Osteoblast (primary cell): ENCODE measurements at places on chromosomes 2 and 18. TPM values are rescaled to one million over a fixed set of nuclear protein-coding genes. Genes with fewer than 3 reads are reported as not detected.

- peaks cover 19% of the 10 kb centered on the region for H3K4me1 ChIP-seq
- H3K27ac ChIP-seq: no peak overlapping the region
- no peaks in the 10 kb centered on the region for H3K27me3 ChIP-seq
- H3K36me3 ChIP-seq: no peaks in the 10 kb centered on the region
- no peak for DNase-seq
Observed at GRCh38 chr2:216519154-216519762, 20.6 kb downstream of the RPL37A start.

GRCh38 chr2:118794546-118794945, 52.9 kb downstream of the EN1 start:
- no peak for DNase-seq
- H3K4me3 ChIP-seq: no peak overlapping the region
- no peaks in the 10 kb centered on the region for H3K4me1 ChIP-seq
- H3K27ac ChIP-seq: no peak overlapping the region

- no peaks in the 10 kb centered on the region for H3K4me1 ChIP-seq
- H3K27ac ChIP-seq: no peak overlapping the region
- H3K4me3 ChIP-seq: no peak overlapping the region
Observed at GRCh38 chr2:77391119-77391518, 131.1 kb downstream of the LRRTM4 start.

DNA sequence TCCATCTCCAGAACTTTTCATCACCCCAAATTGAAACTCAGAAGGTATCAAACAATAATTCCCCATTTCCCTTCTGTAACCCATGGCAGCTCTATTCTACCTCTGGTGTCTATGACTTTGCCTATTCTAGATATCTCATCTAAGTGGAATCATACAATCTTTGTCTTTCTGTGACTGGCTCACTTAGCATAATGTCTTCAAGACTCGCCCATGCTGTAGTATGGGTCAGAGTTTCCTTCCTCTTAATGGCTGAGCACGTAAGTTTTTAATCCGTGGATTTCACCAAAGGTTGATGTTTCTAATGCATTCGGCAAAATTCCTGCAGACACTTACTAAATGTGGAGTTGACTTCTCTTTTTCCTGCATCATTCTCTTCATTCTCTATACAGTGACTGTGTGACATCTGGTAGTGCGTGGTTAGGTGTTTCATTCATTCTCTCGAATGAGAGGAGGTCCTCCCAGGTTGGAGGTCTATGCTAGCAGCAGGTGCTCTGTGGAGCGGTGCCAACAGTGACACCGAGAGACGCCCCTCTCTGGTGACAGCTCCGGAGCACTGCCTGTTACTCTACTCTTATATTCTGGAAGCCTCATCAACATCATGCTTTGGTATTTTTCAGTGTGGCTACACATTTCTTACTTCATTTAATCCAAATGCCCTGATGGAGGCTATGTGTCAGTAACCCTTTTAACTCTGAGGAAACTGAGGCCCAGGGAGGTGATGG, 50.1 kb downstream of the ATOH8 start:
- DNase-seq: no peak
- H3K27ac ChIP-seq: no peak overlapping the region
- H3K4me3 ChIP-seq: no peak overlapping the region
- H3K27me3 ChIP-seq: no peaks in the 10 kb centered on the region

GRCh38 chr2:199457147-199458008, at the start of gene SATB2:
Gene SATB2, minus strand, starts transcription at chr2:199457939. Its CDS starts 1,902 bp downstream, at chr2:199456037.
- peak within 1 kb of the TSS; percentile 87 for H3K4me3 ChIP-seq
- H3K36me3 ChIP-seq: no peaks in the 10 kb centered on the region
- H3K4me1 ChIP-seq: peaks cover 24% of the 10 kb centered on the region
- no peaks in the 10 kb centered on the region for H3K27me3 ChIP-seq
- peak; percentile 96 for DNase-seq

The LYG2 gene
- total RNA-seq: not detected in 2 replicates

DNA sequence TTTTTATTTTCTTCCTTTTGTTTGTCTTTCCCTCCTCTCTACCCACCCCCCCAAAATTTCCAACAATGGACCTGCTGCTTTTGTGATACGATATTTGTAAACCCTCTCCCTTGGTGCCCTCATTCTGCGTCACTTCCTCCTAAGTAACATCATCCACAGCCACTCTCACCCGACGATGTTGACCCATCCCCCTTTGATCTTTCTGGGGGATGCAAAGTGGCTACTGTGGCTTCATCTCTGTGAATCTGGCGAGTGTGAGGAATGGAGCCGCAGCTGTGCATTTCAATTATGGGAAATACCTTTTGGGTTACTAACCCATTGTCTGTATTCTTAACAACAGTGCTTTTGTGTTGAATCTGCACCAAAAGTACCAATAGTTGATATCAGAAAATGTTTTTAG, 19.4 kb downstream of the ANTXR1 start:
- no peak for DNase-seq
- H3K4me3 ChIP-seq: no peak overlapping the region
- peaks cover 4% of the 10 kb centered on the region for H3K36me3 ChIP-seq
- H3K27me3 ChIP-seq: no peaks in the 10 kb centered on the region
- no peak overlapping the region for H3K27ac ChIP-seq

The TSPYL6 gene
- not detected in 2 replicates for total RNA-seq

GRCh38 chr2:127149384-127149783, 42.4 kb upstream of the BIN1 start:
- no peaks in the 10 kb centered on the region for H3K36me3 ChIP-seq
- no peaks in the 10 kb centered on the region for H3K27me3 ChIP-seq
- DNase-seq: no peak
- H3K4me1 ChIP-seq: peaks cover 54% of the 10 kb centered on the region
- peak overlapping the region; percentile 93 for H3K27ac ChIP-seq

GRCh38 chr18:228586-228985, 39.3 kb downstream of the THOC1 start:
- no peak for DNase-seq
- peaks cover 20% of the 10 kb centered on the region for H3K36me3 ChIP-seq
- H3K27ac ChIP-seq: no peak overlapping the region
- no peaks in the 10 kb centered on the region for H3K4me1 ChIP-seq
- no peak overlapping the region for H3K4me3 ChIP-seq
- no peaks in the 10 kb centered on the region for H3K27me3 ChIP-seq

The EGR4 gene
- total RNA-seq: not detected in 2 replicates

DNA sequence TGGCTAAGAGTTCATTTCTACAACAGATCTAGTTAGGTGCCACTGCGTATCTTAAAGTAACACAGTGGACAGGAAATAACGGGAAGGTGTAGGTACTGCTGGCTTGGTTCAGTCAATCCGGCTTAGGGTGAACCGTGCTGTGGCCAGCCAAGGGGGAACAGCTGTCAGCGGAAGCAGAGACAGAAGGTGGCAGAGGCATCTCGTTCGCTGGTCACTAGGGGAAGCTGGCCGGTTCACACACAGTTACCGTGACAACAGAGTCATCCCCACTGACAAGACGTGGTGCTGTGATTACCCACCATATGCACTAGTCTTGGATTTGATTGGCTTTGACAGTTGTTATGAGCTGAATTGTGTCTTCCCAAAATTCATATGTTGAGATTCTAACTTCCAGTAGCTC, 58.8 kb upstream of the HDAC4 start:
- H3K27ac ChIP-seq: no peak overlapping the region
- DNase-seq: no peak
- no peaks in the 10 kb centered on the region for H3K27me3 ChIP-seq
- no peaks in the 10 kb centered on the region for H3K4me1 ChIP-seq
